ENCODE measurements at places on chromosomes 2 and 18. TPM values are rescaled to one million over a fixed set of nuclear protein-coding genes. Genes with fewer than 3 reads are reported as not detected.

The RNU2-63P gene
- 5.0 TPM for total RNA-seq

- DNase-seq, result no peak
These were observed 199.6 kb upstream of the HNMT start for GRCh38 chr2:137764646-137765045.

DNA sequence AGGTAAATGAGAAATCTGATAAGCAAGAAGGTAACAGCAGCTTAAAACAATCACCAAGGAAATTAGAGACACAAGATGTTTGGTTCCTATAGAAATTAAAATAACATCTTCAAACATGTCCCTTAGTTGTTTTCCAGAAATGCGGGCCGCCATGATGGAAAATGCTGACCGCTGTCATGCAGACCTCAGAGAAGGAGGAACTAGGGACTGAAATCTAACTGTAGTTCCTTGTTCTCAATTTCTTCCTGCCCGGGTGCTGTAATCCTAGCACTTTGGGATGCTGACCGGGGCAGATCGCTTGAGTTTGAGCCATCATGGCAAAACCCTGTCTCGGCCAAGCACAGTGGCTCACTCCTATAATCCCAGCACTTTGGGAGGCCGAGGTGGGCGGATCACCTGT, 51.1 kb downstream of the TEX51 start:
- DNase-seq, result no peak

DNA sequence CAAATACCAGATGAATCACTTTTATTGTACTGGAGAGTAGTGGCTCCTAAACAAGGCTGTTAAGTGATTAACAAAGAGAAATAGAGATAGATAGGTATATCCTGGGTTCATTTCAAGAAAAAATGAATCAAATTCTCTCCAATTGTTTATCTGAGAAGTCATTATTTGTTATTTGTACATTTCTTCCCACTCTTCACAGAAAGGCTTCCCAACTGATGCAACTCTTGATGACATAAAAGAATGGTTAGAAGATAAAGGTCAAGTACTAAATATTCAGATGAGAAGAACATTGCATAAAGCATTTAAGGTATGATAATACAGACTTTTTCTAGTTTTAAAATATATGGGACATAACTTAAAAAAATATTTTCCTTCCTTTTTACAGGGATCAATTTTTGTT, 7.9 kb downstream of the SSB start:
- no peak for DNase-seq

GRCh38 chr2:108171657-108172056, 68.1 kb upstream of the SULT1C3 start:
- DNase-seq, result no peak

DNA sequence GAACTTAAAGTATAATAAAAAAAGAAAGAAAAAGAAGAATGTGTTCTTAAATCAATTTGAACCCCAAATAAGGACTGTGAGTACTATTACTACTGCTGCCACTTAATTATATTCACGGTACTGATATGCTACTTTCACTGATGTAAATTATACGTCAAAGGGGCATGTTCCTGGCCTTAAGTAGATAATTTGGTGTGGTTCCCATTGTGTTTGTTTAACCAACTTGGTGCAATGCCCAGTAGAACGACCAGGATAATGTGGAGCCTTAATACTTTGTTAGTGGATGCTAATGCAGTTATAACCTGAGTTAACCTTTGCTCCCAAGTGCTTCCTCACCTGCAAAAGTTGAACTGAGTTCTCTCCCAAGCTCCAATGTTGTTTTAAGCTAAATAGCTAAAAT, 142.0 kb downstream of the NR4A2 start:
- DNase-seq, result no peak

GRCh38 chr18:45806226-45806625, 19.2 kb upstream of the SIGLEC15 start:
- DNase-seq, result no peak

GRCh38 chr18:36711014-36711725, 117.6 kb downstream of the TPGS2 start:
- no peak for DNase-seq

The LBX2 gene
- total RNA-seq, result 1.7 TPM

- no peak for DNase-seq
These were observed 65.4 kb downstream of the MARCHF4 start for GRCh38 chr2:216306868-216307267.

The OSBPL6 gene
- 1.8 TPM for total RNA-seq

The LRATD1 gene
- 136 TPM for total RNA-seq

DNA sequence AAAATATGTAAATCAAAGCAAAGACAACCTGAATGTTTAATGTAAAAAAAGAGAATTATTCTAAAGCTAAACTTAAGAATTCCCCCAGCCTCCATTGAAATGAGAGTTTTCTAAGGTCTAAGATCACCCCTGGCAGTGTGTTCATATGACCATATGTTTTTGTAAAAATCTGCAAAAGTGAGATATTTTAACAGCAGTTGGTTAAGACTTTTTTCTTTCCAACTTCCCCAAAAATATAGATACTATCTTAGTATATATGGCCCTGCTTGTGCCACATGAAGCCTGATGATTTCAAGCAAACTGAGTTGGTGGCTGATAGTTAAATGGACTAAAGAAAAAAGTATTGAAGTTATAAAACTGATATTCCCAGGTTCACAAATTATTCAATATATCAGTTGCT, 35.4 kb downstream of the ZNF804A start:
- no peak for DNase-seq

The FTCDNL1 gene
- 2.0 TPM for total RNA-seq

DNA sequence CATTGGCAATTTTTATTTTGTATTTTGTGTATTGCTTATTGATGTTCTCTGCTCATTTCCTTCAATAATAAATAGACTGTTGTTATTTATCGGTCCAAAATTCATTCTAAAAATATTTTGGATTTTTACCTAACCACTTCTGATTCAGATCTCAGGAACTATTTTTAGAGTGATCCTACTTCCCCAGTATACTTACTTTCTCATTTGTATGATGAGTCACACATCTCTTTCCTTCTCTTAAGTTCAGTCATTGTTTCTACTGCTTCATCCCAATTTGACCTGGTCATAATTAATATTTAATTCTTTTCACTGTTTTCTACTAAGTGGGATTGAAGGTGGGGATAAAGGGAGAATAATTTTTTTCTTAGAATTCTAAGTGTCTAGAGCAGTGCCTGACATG, 75.1 kb downstream of the AGPS start:
- no peak for DNase-seq

DNA sequence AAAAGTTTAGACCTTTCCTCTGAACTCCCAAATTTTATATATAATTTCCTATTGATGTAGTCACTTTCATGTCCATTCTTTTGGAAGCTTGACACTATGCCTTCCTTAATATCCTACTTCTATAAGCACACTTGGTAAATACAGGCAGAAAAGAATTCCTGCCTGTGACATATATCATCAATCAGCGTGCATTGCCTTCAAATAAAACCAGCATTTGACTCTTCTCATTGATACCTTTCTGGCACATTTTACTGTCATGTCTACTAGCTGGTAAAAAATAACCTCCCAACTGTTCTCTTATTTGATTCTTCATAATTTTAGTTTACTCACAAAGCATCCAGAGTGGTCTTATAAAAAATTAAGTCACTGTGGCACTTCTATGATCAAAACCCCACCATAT, 693.5 kb downstream of the CBLN2 start:
- DNase-seq, result no peak

DNA sequence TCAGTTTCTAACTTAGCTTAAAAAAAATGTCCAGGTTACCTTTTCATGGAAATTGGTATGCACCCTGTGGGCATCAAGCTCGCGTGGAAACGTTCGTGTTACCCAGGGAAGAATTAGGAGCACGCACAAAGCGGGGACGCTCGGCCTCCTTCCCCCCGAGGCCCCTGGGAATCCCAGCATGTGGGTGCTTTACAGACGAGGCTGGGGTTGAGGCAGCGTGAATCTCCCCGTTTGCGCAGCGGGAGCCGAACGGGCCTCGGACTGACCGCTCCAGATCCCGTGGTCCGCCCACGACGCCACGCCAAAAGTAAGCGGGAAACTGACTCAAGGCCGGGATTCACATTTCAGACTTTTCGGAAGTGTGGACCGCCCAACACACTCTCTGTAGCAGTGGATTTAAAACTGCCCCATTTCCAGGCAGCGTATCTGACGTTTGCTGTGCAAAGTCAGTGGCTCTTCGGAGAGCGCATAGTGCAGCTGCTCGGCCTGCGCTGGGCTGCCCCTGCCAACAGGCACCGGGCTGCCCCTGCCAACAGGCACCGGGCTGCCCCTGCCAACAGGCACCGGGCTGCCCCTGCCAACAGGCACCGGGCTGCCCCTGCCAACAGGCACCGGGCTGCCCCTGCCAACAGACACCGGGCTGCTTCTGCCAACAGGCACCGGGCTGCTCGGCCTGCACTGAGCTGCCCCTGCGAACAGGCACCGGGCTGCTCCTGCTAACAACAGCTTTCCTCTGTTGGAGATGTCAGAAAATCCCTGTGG, 49.7 kb downstream of the SH3YL1 start:
- no peak for DNase-seq

The WIPF1 gene
- 17.4 TPM for total RNA-seq

- DNase-seq, result no peak
These were observed 95.9 kb downstream of the GFPT1 start for GRCh38 chr2:69291004-69291650.

DNA sequence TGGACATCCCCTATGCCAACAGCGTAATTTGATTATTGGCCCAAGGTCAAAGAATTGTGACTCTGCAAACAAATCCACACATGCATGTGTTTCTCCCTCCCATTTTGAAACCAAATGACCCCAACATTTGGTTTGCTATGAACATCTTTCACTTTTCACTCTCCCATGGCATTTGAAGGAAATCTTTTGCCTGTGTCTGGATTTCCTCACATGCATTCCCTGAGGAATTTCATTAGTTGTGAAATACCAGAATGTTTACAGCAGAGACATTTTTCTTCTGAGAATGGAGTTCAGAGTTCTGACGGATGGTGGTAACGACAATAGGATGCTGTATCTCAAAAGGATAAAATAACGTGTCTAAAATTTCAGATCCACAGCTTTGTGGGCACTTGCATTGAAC, 60.3 kb upstream of the LMAN1 start:
- no peak for DNase-seq

DNA sequence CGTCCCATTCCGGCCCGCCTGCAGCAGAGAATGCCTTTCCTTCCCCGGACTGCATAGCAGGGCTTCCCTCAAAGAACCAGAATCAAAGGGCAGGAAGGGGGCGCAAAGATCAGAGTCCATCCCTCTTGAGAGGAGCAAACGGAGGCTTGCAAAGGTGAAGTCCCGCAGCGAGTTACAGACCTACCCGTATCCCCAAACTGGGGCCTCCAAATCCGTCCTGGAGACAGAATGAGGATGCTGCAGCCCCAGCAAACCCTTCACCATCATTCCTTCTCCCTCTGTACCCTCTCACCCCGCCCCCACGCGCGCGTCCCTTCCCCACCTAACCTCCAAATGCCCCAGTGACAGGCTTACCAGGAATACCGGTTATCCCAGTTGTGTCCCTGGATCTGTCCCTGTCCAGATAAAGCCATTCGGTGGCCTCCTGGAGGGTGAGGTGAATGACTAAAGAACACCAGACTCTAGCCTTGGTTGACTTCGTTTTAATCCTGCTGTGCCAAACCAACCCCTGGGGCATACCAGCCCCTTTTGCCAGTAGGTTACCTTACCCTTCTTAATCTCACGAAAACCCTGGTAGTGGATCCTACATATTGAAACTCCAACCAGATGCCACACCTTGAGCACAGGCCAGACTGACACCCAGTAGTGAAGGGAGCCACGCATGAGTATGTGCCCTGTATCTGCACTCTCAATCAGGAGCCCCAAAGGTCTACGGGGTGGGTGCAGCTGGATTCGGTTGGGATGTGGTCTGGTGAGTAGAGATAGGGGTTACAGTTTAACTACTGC, 961 bp upstream of the SLC40A1 start:
- DNase-seq, result peak; percentile 43

GRCh38 chr2:200596774-200597570, 11.2 kb downstream of the AOX1 start:
- DNase-seq, result no peak

Data from left colon (tissue), 2 donors.